Bronchial epithelial cell (primary cell): ENCODE measurements at places on chromosomes 3 and 15. TPM values are rescaled to one million over a fixed set of nuclear protein-coding genes. Genes with fewer than 3 reads are reported as not detected.

The FAM107A gene
- not detected in 2 replicates for total RNA-seq

The PRSS50 gene
- not detected in 2 replicates for total RNA-seq

The SETD2 gene
- total RNA-seq: 19.7 and 26.9 TPM in 2 replicates

The ZNF385D gene
- under 0.01 TPM in 1 of 2 replicates, not detected in the other for total RNA-seq
